Effector memory CD4-positive, alpha-beta T cell (primary cell): ENCODE measurements at places on chromosomes 7 and 10.

DNA sequence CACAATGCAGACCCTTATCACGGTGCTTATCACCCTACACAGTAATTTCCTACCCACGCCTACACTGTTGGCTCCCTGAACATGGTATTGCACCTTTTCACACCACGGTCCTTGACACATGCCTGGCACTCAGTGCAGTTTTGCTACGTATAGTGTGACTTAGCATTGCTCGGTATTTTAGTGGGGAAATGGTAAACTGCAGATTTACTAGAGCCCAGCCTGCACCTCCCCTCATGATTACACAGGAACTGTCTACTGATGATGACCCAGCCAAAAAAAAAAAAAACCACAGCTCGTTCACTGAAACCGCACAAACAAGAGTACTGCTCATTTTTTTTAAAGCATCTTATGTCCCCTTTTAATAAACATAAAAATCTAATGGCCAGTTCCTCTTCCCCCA, 124.2 kb upstream of the ZNF746 start:
- DNase-seq: no peak

DNA sequence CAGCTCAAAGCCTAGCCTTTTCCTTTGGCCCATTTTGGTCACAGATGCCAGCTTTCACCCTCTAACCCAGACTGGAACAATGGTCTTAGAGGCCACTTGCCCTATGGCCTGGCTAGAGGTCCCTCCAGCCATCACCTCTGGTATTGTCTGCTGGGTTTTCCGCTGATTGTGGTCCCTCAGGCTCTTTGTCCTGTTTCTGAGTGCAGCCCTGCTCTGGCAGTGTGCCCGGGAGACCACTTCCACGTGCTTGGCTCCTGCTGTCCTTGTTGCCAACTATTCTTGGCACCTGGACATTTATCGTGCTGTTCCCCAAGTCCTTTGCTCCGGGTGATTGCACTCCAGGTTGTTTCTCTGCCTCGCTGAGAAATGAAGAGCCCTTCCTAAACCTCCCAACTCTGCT, 53.3 kb upstream of the FAM180A start:
- no peak for DNase-seq

GRCh38 chr10:45502458-45502857, 128.4 kb downstream of the ALOX5 start:
- DNase-seq: no peak

- DNase-seq: no peak
Measured at GRCh38 chr10:110203500-110204455, 3.6 kb upstream of the MXI1 start.

DNA sequence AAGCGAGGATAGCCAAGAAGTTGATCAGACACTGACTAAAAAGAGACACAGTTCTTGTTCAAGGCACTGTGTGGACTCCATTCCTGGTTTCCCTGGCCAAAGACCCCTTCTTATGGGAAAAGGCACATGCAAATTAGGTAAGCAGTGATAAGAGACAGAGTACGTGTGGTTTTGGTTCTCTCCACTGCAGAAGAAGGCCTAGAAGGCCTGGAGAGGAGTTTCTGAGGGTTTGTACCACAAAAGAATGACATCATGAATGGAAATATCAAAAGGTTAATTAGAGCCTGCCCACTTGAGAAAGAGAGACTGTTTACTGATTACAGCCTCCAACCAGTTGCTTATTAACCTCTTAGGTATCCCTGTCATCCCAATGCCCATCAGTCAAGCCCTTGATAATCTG, 137.5 kb downstream of the ZNF365 start:
- no peak for DNase-seq

GRCh38 chr7:12488341-12488740, 82.2 kb upstream of the SCIN start:
- DNase-seq: no peak

DNA sequence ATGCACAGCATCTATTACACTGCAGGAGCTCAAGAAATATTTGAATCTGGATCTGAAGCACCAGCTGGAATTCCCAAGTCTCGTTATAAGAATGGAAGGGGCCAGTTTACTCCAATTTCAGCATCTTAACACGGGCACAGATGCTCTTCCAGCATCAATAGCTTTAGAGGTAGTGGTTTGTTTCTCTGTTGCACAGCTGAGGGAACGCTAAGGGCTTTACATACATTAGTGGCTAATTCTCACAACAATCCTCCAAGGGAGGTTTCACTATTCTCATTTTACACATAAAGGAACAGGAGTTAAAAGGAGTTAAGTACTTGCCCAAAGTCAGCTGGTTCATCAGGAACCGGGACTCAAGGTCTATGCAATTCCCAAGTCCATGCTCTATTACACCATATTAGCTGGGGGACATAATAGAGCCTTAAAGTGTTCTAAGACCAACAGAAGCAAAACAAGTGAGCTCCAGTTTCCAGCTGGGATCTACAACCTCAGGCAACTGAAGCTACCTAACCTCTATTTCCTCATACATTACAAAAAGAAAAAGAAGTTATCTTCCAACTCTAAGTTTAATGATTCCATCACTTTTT, 9.9 kb downstream of the XPNPEP1 start:
- no peak for DNase-seq

DNA sequence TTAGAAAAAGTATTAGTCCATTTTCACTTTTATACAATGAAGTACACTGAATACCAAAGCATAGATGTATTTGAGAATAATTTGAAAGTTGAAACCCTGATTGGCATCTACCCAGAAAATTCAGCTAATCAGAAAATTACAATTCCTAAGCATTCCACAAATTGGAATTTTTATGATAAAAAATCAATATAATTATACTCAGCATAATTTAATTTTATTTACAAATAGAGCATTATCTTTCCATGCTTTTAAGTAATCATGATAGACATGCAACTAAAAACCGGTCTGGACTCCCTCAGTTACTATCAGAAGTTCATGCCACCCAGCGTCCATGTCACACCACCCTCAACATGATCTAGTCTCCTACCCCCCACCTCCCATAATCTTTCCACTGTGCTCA, 50.4 kb downstream of the ARL4A start:
- DNase-seq: no peak

DNA sequence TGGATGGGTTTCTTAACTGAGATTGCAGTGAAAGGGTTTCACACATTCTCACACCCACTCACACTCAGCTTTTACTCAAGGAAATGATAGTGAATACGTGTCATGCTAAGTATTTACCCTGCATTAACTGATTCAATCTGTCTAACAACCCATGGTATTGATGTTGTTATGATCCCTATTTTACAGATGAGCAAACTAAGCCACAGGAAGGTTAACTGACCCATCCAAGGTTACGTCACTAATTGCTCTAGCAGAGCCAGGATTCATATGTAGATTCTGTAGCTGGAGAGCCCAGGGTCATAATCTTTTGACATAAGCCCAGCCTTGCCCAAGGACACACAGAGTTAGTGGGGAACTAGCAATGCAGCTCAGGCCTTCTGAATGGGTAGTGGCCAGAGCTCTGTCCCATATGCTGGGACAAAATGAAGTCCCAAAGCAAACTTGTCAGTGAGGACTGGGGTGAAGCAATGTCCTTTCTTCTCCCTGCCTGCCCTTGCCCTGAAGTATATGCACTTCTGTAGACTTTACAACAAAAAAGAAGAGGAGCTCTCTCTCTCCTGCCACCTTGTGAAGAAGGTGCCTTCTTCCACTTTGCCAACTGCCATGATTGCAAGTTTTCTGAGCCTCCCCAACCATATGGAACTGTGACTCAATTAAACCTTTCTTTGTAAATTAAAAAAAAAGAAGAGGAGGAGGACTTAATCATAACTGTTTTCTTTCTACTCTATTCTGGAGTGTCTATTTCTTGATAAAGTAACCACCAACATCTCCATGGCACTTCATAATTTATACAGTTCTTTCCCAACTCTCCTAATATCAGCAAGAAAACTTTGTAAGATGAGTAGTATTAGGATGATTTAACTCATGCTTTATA, 4.9 kb upstream of the CYP3A7 start:
- no peak for DNase-seq

DNA sequence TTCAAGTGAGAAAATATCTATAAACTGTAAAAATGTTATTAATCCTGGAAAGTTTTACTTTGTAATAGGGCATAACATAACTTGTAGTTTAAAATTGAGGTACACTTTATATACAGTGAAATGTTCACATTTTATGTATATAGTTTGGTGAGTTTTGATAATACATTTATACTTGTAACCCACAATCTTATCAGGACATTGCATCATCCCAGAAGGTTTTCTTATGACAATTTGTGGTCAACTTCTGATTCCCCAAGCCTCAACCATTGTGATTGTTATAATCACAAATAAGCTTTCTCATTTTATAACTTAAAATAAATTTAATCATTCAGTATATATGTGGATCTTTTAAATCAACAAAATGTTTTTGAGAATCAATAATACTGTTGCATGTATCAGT, 151.1 kb downstream of the TFPI2 start:
- no peak for DNase-seq

GRCh38 chr7:106767078-106767477, 98.0 kb upstream of the PIK3CG start:
- DNase-seq: no peak

GRCh38 chr10:64175271-64175962, 654.2 kb downstream of the REEP3 start:
- no peak for DNase-seq

- DNase-seq: no peak
Measured at GRCh38 chr7:75694638-75695399, 43.9 kb downstream of the HIP1 start.

GRCh38 chr10:201328-201771, 66.1 kb downstream of the ZMYND11 start:
- DNase-seq: no peak

DNA sequence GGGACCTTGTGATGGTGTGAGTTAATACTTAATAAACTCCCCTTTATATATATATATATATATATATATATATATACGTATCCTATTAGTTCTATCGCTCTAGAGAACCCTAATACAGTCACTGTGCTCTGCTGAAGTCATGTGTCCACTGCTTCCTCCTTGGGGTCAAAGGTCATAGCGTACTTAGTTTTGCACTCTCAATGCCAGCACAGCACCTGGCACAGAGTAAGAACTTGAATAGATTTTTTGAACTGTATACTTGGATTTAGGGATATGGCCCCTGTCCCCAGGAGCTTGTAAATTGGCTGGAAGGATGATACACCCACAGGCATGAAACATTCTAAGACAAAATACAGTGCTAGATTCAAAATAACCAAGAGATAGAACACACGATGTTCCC, 58.9 kb upstream of the PLXNA4 start:
- DNase-seq: no peak

GRCh38 chr7:1254281-1255079, 21.8 kb downstream of the UNCX start:
- no peak for DNase-seq

- no peak for DNase-seq
Measured at GRCh38 chr10:24575481-24576002, 148.1 kb downstream of the ARHGAP21 start.

- no peak for DNase-seq
Measured at GRCh38 chr7:128017862-128018845, 13.1 kb downstream of the LRRC4 start.

DNA sequence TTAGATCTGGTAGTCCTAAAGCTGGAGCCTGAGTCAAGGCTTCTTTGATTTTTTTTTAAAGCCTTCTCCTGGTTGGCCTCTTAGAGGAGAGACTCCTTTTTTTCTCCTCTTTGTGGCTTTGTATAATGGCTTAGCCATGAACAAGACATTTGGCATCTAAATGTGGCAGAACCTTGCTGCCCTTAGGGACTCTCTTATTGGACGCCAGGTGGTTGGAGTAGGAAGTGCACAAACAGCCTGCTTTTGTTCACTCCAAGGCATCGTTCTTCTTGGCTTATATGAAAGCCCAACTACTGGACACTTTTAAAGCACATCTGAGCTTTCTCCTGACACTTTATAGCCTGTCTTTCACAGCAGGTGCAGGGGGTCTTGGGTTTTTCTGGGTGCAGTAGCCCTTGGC, 25.0 kb downstream of the ZPBP start:
- DNase-seq: no peak

GRCh38 chr10:22570733-22571430, 143.5 kb downstream of the PIP4K2A start:
- peak; percentile 19 for DNase-seq

GRCh38 chr7:69922026-69922803, 323.9 kb downstream of the AUTS2 start:
- no peak for DNase-seq

DNA sequence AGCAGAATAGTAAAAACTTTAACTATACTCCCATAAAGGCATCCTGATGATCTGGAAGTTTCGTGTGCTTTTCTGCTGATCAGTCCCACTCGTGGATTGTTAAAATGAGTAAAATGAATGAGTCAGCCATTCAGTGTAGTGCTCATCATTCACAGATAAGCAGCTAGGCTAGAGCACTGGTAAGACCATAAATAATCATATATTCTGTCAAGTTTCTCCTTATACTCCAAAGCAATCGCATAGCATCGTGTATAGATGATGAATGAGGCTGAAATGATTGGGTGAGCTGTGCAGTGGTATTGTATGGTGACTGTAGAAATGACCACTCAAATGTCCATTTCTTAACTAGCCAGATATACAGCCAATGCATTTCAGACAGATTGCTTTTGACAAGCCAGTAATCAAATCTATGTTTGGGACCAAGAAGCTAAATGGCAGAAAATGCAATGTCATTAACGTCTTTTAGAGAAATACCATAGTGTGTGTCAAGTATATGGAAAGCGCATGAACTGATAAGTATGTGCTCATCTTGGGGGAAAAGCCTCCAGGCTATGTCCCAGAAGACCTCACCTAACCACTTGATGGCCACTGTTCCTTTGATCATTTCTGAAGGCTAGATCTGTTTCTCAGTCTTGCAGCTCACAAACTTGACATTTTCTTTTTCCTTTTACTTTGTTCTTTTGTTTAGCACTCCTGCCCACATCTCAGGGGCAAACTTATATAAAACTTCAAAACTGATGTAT, 227.2 kb upstream of the FAM3C start:
- DNase-seq: no peak

DNA sequence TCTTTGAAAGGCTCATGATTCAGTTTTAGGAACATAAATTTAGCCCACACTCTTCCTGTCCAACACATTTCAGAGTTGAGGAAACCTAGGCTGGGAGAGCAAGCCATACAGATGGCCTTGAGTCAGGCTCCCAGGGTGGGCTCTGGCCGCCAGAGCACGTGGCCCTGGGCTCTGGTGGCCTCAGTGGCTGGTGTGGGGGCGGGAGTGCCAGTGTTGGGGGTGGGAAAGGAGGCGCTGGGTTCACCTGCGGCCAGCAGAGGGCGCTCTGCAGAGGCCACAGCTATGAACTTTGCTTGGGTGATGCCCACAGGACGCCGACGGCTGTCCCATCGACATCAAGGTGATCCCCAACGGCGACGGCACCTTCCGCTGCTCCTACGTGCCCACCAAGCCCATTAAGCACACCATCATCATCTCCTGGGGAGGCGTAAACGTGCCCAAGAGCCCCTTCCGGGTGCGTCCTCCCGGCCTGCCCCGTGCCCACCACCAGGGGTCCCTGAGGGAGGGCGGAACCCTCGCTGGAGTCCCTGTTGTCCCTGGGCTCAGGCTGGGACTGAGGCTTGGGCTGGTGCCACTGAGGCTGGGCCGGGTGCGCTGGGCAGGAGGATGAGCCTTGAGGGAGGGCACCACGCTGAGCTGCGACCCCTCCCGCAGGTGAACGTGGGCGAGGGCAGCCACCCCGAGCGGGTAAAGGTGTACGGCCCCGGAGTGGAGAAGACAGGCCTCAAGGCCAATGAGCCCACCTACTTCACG, 11.9 kb downstream of the FLNC start:
- peak; percentile 33 for DNase-seq

- DNase-seq: no peak
Measured at GRCh38 chr7:17069146-17069545, 187.4 kb upstream of the AGR3 start.
